Left renal pelvis (tissue), 4 donors: ENCODE measurements at places on chromosomes 5 and 9. TPM values are rescaled to one million over a fixed set of nuclear protein-coding genes. Genes with fewer than 3 reads are reported as not detected.

Gene FBXL7
- polyA plus RNA-seq, result 30.6 TPM

Gene ICE1
- 37.0 TPM for polyA plus RNA-seq

Gene CENPK
- 36.6 TPM for polyA plus RNA-seq

- no peak for DNase-seq
Measured at GRCh38 chr5:40442346-40442745, 237.4 kb upstream of the PTGER4 start.

- DNase-seq, result no peak
Measured at GRCh38 chr5:73250645-73251044, 77.7 kb downstream of the TMEM174 start.
